ENCODE measurements at places on chromosomes 3 and 15.

DNA sequence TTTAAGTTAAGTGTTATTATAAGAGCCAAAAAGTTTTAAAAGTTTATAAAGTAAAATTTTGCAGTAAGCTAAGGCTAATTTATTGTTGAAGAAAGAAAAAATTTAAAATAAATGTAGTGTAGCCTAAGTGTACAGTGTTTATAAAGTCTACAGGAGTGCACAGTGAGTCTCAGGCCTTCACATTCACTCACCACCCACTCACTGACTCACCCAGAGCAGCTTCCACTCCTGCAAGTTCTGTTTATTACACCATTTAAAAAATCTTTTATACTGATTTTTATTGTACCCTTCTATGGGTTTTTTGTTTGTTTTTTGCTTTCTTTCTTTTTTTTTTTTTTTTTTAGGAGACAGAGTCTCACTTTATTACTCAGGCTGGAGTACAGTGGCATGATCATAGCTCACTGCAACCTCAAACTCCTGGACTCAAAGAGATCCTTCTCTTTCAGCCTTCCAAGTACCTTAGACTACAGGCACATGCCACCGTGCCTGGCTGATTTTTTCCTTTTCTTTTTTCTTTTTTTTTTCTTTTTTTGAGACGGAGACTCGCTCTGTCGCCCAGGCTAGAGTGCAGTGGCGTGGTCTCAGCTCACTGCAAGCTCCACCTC, 25.9 kb downstream of the CSTA start:
- no peak for DNase-seq

DNA sequence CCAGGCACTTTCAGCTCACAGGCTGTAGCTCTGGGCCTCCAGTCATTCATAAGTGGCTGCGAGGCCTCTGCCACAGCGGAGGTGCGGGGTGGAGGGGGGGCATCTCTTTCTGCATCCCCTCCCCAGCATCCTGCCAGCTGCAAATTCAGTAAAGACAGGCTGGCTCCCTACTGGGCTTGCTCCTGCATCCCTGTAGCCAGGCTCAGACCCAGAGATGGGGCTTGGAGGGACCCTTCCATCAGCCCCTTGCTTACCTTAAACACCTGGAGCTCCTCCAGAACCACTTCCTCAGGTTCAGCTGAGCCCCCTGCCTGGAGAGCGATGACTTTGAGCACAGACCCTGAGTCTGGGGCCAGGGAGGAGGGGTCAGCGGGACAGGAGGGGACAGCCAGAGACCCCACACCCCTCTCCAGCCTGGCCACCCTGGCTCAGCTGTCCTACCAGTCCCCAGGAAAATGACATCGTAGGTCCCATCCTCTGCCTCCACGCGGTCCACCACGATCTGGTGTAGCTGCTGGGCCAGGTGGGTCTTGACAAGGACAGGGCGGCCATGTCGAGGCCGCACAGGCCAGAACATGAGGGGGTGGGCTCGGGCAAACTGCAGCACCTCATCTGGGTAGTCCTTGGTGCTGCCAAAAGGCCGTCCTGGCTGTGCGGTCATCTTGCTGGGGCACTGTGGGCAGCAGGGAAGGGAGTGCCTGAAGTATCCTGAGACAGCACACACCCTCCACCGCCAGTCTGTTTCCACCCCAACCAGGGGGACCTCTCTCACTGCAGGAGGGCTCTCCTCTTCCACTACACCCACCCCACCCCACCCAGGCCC, 5.3 kb downstream of the SEMA3G start:
- DNase-seq = no peak

DNA sequence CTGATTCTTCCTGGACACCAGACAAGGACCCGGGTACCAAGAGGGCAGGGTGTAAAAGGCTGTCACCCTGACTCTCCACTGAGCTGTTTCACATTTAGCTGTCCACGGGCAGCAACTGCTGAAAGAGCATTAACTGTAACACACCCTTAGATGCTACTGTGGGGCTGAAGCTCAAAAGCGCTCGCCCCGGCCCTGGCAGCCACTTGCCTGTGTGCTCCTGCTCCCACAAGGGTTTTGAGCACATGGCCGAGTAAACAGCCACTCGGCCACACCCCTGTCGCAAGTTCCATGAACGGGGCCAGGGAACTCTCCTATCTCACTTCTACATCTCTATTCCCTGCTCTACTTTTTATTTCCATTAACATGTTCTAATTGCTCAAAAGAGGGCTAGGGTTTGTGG, 421.7 kb downstream of the TUSC7 start:
- DNase-seq = no peak

- no peak for DNase-seq
Observed at GRCh38 chr3:169077394-169077906, 586.1 kb downstream of the MECOM start.

GRCh38 chr3:58350627-58351013, 17.9 kb downstream of the PXK start:
- DNase-seq = no peak

DNA sequence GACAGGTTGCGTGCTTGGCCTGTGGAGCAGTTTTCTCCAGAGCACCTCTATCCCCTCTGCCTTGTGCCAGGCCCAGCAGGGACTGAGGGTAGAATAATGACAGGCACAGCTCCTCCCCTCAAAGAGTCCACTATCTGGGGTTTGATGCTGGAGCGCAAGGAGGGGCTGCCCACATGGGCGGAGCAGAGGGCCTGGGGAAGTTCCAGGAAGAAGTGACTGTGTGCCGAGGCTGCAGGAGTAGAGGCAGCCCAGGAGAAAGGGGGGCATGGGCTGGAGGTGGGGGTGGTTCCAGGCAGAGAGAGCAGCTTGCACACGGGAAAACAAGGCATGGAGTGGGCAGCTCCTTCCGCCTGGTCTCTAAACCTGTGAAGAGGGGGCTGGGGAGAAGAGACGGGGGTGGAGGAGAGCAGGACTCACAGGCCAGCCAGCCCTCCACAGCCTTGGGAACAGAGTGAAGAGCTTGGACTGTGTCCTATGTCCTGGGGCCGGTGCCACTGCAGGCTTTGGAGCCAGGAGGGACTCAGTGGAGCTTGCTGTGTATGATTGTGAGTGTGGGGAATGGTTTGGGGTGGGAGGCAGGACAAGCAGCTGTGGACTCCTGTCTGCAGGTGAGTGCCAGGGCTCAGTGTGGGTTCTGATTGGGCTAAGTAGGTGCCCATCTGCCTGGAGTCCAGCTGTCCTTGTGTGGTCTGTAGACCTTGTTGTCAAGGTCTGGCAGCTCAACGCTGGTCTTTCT, 48.1 kb downstream of the APBA2 start:
- no peak for DNase-seq

GRCh38 chr15:73585871-73586654, 47.1 kb downstream of the NPTN start:
- DNase-seq = no peak

- DNase-seq = no peak
Observed at GRCh38 chr3:53823956-53824657, 22.1 kb downstream of the CHDH start.

DNA sequence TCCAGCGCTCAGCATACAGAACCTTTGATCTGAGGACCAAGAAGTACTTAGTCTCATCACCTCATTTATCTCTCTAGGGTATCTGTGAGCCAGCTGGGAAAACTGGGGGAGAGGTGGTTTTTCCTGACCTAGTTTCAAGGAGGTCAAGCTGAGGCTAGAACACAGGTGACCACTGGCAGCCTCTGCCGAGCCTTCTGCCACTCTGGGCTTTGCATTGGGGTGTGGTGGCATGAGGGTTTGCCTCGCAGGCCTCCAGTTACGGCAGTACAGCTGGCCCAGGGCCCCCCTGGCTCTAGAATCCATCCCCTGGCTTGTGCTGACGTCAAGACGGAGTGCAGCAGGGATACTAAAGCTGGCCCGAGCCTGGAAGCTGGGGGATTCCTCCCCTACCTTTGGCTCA, 34.7 kb upstream of the CDCP1 start:
- DNase-seq = no peak

GRCh38 chr3:135444058-135444457, 521.5 kb upstream of the PPP2R3A start:
- no peak for DNase-seq

GRCh38 chr3:123331006-123331405, 117.9 kb downstream of the ADCY5 start:
- DNase-seq = no peak

DNA sequence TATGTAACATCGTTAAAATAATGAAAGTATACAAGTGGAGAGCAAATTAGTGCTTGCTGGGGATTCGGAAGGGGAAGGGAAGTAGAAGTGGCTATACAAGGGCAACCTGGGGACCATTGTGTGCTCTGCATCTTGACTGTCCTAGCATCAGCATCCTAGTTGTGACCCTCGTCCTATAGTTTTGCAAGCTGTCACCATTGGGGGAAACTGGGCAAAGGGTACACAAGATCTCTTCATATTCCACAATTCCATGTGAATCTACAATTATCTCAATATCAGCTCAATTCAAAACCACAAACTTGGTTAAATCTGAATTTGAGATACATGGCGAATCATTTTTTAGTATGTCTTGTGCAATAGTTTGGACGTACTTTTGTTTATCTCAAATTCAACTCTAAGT, 30.9 kb downstream of the WNT7A start:
- no peak for DNase-seq

- no peak for DNase-seq
Observed at GRCh38 chr3:171113716-171114115, 87.2 kb upstream of the SLC2A2 start.

DNA sequence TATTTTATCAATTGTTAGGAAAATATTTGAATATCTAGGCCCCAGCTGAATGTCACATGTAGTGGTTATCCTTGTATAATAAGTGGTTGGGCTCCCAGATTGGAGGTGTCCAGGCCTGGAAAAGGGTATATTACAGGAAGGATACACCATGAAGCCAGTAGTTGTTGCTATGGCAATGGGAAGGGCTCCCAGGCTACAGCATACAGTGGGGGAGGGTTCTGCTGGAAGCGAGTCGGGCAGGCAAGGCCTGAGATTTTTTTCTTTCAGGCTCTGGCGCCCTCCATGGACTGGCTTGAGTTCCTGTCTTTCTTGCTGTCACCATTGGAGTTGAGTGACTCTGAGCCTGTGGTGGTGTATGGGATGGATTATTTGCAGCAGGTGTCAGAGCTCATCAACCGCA, 8.9 kb downstream of the ECE2 start:
- DNase-seq = no peak

DNA sequence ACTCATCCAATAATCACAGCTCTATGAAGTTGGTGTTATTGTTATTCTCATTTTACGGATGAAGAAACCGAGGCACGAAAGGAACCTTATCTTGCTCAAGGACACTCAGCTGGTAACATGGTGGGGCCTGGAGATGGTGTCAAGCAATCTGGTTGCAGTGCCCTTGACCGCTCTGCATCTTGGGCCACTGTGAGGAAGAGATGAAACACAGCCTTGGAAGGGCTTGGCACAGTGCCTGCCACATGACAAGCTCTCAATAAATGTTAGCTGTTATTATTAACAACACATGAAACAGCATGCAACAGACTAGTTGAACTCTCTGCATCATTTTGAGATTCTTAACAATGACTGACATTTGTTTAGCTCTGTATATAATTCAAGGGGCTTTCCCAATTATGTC, 10.1 kb upstream of the ITGA11 start:
- DNase-seq = no peak

GRCh38 chr3:126456211-126456610, 19.5 kb downstream of the ZXDC start:
- no peak for DNase-seq

DNA sequence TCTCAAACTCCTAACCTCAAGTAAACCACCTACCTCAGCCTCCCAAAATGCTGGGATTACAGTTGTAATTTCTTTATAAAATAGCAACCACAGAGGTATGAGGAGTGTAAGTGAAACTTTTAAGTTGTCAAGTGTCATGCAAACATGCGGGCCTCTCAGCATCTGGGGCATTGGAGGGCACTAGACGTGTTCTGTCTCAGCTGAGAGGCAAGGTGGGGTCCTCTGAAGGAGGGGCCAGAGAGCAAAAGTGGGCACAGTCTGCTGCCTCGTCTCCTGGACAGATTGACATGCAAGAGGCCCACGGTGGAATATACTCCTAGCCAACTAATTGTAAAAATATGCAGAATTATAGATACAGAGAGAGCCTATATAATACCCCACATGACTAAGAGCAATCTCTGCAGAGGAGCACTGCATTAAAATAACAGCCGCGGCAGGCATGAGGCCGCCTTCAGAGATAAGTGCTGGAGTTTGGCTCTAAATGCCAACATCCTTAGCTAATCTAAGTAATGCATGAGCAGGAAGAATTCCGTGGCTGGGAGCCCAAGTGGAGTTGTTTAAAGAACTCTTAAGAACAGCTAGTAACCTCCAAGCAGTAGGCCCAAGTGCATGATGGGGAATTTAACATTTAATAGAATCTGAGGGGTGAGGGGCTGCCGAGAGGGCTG, 87.8 kb upstream of the RNU6-1 start:
- peak; percentile 36 for DNase-seq

- no peak for DNase-seq
Observed at GRCh38 chr3:106428565-106428994, 559.8 kb upstream of the CBLB start.

- no peak for DNase-seq
Observed at GRCh38 chr3:190193210-190193609, 72.5 kb upstream of the P3H2 start.

DNA sequence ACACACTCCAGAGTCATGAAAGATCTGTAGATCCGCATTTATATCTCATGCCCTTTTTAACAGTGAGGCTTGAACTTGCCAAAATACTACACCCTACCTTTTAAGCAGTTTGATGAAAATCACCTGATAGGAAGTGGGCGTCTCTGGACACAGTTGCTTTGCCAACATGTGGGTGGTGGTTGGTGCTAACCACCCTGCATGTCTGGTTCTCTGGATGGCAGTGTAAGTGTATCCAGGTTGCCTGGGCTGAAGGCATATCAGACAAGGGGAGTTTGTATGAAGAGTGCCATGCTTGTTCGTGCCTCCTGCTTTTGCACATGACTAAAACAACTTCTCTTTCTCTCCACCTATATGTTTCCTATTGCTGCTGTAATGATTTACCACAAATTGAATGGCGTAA, 159.6 kb downstream of the GHSR start:
- DNase-seq = no peak

DNA sequence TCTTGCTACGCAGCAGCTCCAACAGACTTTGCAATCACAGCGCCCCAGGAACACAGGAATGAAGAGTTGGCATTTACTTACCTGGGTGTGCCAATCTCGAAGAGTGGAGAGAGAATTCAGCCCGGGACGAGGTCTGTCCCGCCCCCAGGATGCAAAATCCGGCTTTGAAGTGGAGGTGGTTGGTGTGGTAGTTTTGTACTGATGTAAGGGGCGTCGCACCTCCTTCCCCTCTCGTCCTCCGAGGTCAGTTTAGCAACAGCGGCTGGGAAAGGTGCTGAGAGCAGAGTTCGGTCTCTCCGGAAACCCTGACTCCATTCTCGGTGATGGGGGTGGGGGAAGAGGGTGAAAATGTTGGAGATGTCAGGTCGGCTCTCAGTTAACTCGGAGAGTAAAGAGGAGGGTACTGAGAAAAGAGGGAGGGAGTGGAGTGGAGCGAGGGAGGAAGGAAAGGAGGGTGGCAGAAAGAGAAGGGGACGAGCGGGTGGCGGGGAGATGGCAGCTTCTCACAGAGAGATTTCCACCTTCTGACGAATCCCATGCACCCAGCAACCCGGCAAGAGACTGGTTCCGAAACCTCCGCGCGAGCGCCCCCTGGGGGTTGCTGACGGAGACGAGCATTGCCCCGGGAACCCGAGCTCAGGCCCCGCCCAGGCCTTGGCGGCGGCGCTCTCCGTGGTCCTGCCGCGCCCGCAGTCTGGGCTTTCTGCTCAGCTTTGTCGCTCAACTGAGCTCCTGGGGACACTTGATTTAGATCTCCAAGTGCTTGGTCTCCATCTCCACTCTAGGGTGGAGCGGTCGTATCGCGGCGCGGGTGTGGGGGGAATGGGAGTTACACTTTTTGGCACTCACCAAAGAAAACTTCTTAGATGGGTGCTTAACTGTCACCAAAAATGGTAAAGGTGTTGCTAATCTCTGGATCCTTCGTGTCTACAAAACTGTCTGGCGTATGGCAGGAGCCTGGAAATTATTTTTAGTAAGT, at the start of gene CPNE4:
CPNE4 (minus strand) TSS at position 529 of the 979 bp plus-strand sequence.
- DNase-seq = peak; percentile 76
